ENCODE measurements at places on chromosomes 12 and 14. TPM values are rescaled to one million over a fixed set of nuclear protein-coding genes. Genes with fewer than 3 reads are reported as not detected.

Gene SIX6
- not detected for total RNA-seq

Gene NANOG
- 0.16 TPM for total RNA-seq

Gene SNRPF
- 22.4 TPM for total RNA-seq

Gene CCNB1IP1
- 38.6 TPM for total RNA-seq

Gene SLC7A7
- total RNA-seq: 2.5 TPM

Gene SYT1
- total RNA-seq: 43.3 TPM

Gene ANKRD33
- total RNA-seq: not detected

Gene TUNAR
- not detected for total RNA-seq

Gene FOXN3
- total RNA-seq: 35.3 TPM

Gene CELA1
- not detected for total RNA-seq

Gene P2RX2
- not detected for total RNA-seq

Gene ENTPD5
- 6.1 TPM for total RNA-seq

Gene POTEM
- not detected for total RNA-seq

Gene SOX5
- total RNA-seq: 12.8 TPM

Gene DDN
- total RNA-seq: 0.09 TPM

Gene KRT71
- not detected for total RNA-seq

Gene OR4N2
- not detected for total RNA-seq

Gene TMTC1
- total RNA-seq: 12.8 TPM

Gene PCNX4
- total RNA-seq: 256 TPM

Gene TMEM229B
- 0.81 TPM for total RNA-seq

Gene PLEK2
- 2.8 TPM for total RNA-seq

Gene NAV3
- 121 TPM for total RNA-seq

Gene SCN8A
- 17.2 TPM for total RNA-seq

Gene PRB2
- total RNA-seq: not detected

Gene KCNH5
- total RNA-seq: 0.36 TPM

Gene TSPAN19
- total RNA-seq: not detected

Gene ZNF891
- 1.8 TPM for total RNA-seq

Gene CLEC6A
- total RNA-seq: not detected

Gene HOXC5
- total RNA-seq: 1.8 TPM
